ENCODE measurements at places on chromosomes 3 and 15.

DNA sequence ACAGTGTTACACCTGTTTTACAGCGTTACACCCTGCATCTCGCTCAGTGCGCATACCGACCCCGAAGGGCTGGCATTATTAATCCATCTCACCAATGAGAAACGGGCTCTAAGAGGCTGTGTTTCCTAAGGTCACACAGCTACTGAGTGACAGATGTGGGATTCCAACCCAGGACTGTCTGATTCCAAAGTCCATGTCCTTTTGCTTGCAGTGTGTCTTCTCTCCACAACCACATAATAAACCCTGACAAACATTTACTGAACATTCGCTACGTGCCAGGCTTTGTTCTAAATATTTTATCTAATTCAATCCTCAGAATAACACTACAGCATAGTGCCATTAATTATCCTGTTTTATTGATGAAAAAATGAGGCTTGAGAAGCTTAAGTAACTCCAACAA lies 79.1 kb downstream of the RAB11A start:
- H3K36me3 ChIP-seq, result no peaks in the 10 kb centered on the region
- no peaks in the 10 kb centered on the region for H3K27me3 ChIP-seq
- DNase-seq, result no peak

DNA sequence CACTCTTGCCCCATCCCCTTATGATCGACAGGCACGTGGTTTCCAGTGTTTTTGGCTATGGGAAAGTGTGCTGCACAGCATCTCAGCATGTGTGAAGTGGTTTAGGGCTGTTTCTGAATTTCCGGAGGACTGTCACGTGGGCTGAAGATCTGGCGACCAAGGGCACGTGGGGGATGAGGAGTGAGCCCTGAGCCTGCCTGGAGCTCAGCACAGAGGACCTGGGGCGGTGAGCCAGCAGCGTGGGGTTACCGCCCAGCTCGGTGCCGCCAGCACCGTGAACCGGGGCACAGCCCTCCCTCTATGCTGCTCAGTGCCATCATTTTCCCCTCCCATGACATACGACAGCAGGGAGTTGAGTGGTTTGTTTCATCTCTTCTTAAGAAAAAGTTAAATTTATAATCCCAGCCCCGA lies 150.2 kb downstream of the DNAJB8 start:
- peak overlapping the region; percentile 86 for H3K27ac ChIP-seq
- no peak overlapping the region for H3K4me3 ChIP-seq
- no peaks in the 10 kb centered on the region for H3K36me3 ChIP-seq
- peaks cover 57% of the 10 kb centered on the region for H3K4me1 ChIP-seq

DNA sequence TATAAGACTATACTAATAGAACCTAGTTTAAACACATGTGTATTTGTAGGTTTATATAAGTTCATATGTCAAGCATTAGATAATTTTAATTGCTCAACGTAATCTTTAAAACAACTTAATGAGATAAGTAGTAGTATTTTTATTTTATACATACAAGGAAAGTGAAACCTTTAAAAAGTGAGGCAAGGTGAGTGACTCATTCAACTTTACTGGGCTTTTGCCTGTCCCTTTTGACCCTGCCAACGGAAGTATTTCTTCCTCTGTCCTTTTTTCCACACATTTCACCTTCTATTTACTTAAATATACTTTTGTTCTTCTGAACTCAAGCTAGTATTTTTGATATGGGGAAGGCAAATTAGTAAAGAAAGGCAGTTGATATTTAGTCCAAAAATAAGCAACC lies 78.5 kb downstream of the KBTBD8 start:
- no peaks in the 10 kb centered on the region for H3K36me3 ChIP-seq
- no peak overlapping the region for H3K27ac ChIP-seq
- H3K4me3 ChIP-seq, result no peak overlapping the region
- no peaks in the 10 kb centered on the region for H3K27me3 ChIP-seq
- no peaks in the 10 kb centered on the region for H3K4me1 ChIP-seq
- DNase-seq, result no peak

DNA sequence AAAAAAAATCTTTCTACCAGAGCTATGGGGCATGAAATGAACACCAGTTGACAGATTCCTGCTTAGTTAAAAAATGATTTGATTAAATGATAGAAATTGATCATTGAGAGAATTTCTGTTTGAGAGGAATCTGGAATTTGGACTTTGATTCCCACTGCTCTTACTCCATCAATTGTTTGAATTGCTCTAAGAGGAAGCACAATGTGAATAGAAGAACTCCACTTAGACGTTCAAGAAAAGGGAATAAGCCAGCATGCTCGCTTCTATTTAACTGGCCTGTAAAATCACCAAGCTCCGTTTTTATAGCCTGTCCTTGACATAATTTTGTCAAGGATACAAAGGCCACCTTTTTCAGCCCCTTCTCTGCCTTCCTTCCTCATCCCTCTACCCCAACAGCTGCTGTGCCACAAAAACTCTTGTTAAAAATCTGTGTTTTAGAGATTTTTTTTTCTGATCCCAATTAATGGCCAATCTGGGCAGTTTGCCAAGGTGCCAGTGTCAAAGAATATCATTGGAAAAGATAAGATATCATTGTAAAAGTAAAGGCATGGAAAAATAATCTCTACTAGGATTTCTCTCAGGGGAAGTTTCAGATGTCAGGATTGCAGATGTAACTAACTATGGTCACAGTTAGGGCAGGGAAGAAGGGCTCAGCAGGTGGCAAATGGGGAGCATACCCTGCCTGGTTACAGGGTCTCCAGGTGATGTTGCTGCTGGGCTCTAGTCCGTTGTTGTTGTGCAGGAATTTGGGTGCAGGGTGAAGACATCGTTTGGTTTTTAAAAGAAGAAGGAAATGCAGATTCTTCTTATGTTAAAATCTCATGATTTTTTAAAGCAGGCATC lies 301.8 kb upstream of the PDZRN3 start:
- DNase-seq, result no peak
- no peaks in the 10 kb centered on the region for H3K27me3 ChIP-seq
- H3K36me3 ChIP-seq, result no peaks in the 10 kb centered on the region
- no peak overlapping the region for H3K4me3 ChIP-seq
- H3K4me1 ChIP-seq, result no peaks in the 10 kb centered on the region
- no peak overlapping the region for H3K27ac ChIP-seq

DNA sequence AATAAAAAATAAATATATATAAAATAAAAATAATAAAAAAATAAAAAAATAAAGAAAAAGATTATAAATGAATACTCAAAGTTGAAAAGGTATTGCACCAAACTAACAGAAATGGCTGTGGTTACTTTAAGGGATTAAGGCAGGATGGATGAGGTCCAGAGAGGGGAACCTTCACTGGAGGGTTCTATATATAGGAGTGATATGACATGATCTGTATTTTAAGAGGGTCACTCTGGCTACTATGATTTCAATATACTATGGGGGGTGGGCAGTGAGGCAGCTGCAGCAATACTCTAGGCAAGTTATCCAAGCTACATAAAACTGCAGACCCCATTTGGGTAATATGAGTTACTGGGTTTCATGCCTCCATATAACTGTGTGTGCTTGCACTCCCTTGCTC lies 24.6 kb downstream of the ACAD11 start:
- H3K27ac ChIP-seq, result no peak overlapping the region
- H3K4me1 ChIP-seq, result no peaks in the 10 kb centered on the region
- H3K27me3 ChIP-seq, result no peaks in the 10 kb centered on the region
- no peaks in the 10 kb centered on the region for H3K36me3 ChIP-seq
- no peak for DNase-seq

DNA sequence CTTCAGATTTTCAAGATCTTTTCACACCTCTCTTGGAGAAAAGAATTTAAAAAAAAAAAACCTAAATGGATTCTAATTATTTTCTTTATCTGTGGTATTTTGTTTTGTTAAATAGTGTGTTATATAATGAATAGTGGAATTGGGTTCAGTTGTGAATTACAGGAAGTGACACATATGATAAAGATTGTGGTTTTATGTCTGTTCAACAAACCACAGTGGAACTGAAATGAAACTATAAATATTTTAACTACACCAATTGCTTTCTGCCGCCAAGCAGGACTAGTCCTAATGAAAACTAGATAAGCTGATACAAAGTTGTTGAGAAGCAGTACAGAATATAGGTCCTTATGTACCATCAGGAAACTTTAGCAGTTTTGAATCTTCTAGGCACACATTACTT lies 121.6 kb downstream of the UBE2E2 start:
- no peaks in the 10 kb centered on the region for H3K27me3 ChIP-seq
- H3K27ac ChIP-seq, result no peak overlapping the region
- no peaks in the 10 kb centered on the region for H3K4me1 ChIP-seq

DNA sequence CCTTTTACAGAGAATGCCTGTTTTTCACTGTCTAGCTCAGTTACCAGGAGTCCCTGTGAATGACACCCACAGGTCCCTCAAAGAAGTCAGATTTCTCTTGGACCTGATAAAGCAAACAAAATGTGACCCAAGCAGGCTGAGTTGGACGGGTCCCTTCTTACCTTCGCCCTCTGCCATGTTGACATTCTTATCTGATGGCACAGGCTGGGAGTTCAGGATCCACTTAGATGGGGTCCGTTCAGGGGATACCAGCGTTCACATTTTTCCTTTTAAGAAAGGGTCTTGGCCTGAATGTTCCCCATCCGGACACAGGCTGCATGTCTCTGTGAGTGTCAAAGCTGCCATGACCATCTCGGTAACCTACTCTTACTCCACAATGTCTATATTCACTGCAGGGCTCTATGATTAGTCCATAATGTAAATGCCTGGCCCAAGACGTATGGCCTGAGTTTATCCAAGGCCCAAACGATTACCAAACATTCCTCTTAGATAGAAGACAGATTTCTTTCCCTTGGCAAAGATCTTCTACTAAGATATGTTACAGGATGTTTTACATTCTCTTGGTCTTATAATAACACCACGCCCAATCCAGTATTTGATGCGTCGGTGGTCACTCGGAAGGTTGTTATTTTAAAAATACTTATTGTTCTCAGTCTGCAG lies 179.1 kb downstream of the THSD4 start:
- H3K36me3 ChIP-seq, result no peaks in the 10 kb centered on the region
- H3K27me3 ChIP-seq, result no peaks in the 10 kb centered on the region
- no peak overlapping the region for H3K4me3 ChIP-seq
- DNase-seq, result no peak
- H3K27ac ChIP-seq, result peak overlapping the region; percentile 66

- H3K36me3 ChIP-seq, result no peaks in the 10 kb centered on the region
- H3K27me3 ChIP-seq, result no peaks in the 10 kb centered on the region
- peaks cover 92% of the 10 kb centered on the region for H3K4me1 ChIP-seq
Measured at GRCh38 chr3:141412087-141412935, 44.0 kb downstream of the ZBTB38 start.

DNA sequence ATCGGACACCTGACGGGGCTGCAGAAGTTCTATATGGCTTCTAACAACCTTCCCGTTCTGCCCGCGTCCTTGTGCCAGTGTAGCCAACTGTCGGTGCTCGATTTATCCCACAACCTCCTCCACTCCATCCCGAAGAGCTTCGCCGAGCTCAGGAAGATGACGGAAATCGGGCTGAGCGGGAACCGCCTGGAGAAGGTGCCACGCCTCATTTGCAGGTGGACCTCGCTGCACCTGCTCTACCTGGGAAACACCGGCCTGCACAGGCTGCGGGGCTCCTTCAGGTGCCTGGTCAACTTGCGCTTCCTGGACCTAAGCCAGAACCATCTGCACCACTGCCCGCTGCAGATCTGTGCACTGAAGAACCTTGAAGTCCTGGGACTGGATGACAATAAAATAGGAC lies 9.8 kb upstream of the LRRC34 start:
- H3K36me3 ChIP-seq, result no peaks in the 10 kb centered on the region
- no peaks in the 10 kb centered on the region for H3K4me1 ChIP-seq
- no peaks in the 10 kb centered on the region for H3K27me3 ChIP-seq
- H3K27ac ChIP-seq, result no peak overlapping the region
